ENCODE measurements at places on chromosomes 4 and X.

DNA sequence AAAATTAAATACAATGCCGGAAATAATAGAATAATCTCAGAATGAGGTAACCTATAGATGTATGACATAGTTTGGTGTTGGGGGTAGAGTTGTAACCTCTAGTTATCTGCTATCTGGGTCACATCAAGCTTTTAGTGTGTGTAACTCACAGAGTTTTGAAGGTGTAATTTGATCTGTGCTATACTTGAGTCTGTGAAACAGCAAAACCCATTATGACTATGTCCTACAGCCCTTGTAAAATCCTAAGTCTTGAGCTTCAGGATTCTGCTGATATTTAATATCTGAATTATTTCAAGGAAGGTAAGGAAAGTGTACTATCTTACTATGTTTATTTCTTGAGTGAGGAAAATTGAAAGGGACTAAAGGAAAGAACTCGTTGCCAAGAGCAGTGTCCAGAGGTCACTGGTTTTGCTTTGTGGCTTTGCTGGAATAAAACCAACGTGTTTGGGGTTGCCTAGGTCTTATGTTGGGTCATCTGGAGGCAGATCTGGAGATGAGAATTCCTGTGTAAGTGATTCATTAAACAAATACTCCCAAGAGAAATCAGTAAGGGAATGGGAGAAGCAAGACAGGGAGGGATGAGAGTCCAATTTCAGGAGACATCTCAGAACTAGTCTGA is 107.8 kb upstream of the CBLL2 start:
- DNase-seq: no peak

DNA sequence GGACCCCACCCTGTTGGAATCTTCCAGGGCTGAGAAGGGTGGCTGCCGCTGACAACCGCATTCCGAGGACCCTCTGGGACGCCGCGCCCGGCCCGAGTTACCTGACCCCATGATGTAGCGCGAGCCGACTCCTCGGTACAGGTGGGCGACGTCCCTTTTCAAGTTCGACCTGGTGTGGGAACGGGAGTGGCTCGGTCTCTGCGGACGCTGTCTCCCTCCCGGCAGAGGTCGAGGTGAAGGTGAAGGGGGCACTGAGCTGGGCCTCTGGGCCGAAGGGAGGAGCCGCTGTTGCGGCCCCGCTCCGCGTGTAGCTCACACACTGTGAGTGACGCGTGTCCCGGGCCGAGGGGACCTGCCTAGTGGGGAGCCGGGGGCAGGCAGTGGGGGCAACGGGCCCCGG is 4.5 kb downstream of the GTPBP6 start:
- no peak for DNase-seq

GRCh38 chrX:115427861-115428410 is 133.0 kb upstream of the PLS3 start:
- no peak for DNase-seq

- no peak for DNase-seq
Observed at GRCh38 chr4:171668403-171668802, 144.8 kb upstream of the GALNTL6 start.
